Smooth muscle cell of bladder (primary cell): ENCODE measurements at places on chromosomes 4 and X. TPM values are rescaled to one million over a fixed set of nuclear protein-coding genes. Genes with fewer than 3 reads are reported as not detected.

Gene BST1
- total RNA-seq = 19.9 and 21.2 TPM in 2 replicates

Gene TRIM75
- total RNA-seq = not detected in 2 replicates

Gene SOD3
- total RNA-seq = 12.2 and 19.9 TPM in 2 replicates

Gene MAGEA6
- total RNA-seq = under 0.01 TPM in 1 of 2 replicates, not detected in the other

Gene TMPRSS11A
- not detected in 2 replicates for total RNA-seq

Gene PNMA6F
- total RNA-seq = not detected in 2 replicates

Gene PWWP3B
- total RNA-seq = 0.74 TPM in 1 of 2 replicates, not detected in the other

Gene MID2
- total RNA-seq = 13.1 and 17.5 TPM in 2 replicates

Gene MAGEE2
- not detected in 2 replicates for total RNA-seq

Gene OPRPN
- not detected in 2 replicates for total RNA-seq

Gene STK32B
- total RNA-seq = 3.3 and 20.5 TPM in 2 replicates

Gene KCND1
- 0.28 and 1.0 TPM in 2 replicates for total RNA-seq

Gene MAB21L2
- total RNA-seq = under 0.01 TPM in 1 of 2 replicates, not detected in the other

Gene EPGN
- 0.85 and 4.8 TPM in 2 replicates for total RNA-seq

Gene UNC5C
- total RNA-seq = 0.28 TPM in 2 replicates
